Stimulated activated CD8-positive, alpha-beta memory T cell treated with anti-CD3 and anti-CD28 coated beads, Interleukin-4, amount 100 ng/mL, for 48 hours (primary cell): ENCODE measurements at places on chromosomes 2 and 18.
A peak's percentile ranks its signal among the peaks of the same experiment; 100 is the strongest.

DNA sequence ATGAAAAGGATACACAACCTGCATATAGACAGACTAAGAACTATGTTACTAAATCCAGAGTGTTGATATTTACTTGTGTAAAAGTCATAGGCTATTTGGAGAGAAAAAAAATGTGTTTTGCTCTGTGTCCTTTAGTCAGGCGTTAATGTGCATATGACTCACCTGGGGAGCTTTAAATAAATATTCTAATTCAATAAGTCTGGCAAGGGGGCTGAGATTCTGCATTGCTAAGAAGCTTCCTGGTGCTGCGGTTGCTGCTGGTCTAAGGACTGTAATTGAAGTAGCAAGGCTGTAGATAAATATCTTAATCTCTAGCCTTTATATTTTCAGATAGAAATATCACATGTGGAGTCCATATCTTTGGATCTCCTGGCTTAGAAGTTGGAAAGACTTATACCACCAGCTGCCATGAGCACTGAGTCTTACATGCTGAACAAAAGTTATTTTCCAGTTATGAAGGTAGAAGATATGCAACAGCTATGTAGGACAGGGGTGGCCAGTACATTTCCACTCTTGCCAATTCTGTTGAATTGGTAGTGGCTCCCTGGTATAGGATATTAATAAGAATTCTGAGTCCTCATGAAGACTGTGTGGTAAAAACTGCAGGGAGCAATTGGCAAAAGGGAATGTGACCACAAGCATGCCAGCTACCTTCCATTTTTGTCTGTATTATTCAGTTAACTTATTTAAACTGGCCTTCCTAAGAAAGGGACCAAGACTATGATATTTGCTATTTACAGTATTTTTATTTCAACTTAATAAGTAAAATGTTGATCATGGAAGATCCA lies 4.8 kb downstream of the SPAG16 start:
- DNase-seq, result no peak

- no peak for DNase-seq
These were observed 1.1 kb downstream of the ROCK2 start for GRCh38 chr2:11343368-11343649.

DNA sequence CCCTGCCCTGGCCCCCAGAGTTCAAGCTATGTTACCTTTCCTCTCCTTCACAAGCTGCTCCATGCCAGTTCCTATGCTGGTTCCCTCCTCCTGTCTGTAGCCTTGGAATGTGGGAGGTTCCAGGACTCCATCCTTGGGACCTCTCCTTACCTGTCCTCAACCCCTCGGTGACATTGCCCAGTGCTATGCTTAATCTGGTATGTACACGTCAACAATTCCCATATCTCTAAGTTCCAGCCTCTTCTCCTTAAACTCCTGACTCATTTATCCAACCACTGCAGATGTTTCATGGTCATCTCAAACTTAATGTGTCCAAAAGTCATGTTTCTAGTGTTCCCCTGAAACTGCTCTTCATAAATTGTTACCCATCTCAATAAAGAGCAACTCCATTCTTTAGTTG lies 160.8 kb downstream of the TNS1 start:
- DNase-seq, result no peak

DNA sequence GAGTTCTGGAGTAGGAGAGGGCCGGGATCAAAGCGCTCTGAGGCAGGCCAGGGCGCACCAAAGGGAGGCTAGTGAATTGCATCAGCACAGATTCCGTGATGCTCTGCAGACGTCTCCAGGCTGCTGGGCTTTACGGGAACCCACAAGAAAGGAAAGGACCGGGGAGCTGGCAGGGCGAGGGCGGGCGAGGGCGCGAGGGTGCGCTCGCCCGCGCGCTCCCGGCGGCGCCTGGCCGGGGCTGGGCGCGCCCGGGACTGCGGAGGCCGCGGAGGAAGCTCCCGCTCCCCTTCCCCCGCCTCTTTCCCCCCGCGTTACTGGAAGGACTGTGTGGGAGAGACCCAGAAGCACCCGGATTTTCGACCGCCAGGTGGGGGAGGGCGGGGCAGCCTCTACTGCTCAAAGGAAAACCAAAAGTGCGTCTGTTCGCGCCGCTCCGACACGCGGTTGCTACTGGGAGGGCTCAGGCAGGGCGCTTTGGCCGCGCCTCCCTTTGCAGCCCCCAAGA lies 2.4 kb upstream of the FOSL2 start:
- DNase-seq, result peak; percentile 97

GRCh38 chr2:224952936-224953657 lies 89.2 kb downstream of the DOCK10 start:
- DNase-seq, result no peak

DNA sequence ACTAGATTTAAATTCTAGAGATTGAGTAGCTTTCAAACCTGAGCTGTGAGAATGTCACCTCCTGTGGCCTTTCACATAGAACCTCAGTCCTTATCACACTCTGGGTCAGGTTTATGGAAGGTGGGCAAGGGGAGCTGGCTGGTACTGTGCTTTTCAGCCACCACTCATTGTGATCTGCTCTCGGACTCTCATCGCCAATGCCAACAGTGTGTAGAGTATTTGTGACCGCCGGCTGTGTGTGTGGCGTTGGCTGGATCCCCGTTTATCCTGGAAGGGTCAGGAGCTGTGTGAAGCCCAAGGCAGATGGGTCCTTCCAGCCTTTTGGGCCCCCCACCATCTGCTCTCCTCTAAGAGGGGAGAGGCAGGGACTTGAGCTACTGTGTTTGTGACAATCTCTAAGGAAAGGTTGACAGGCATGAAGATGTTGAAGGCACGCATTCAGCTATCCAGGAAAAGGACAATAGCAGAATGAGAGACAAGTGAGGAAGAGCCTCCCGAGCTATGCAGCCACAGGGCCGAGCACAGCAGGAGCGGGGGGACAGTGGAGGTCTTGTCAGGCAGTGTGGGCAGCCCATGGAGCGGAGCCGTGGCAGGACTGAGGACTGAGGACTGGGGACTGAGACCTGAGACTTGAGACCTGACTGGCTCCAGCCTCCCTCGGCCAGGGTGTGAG lies 107.1 kb upstream of the TPO start:
- DNase-seq, result no peak

- DNase-seq, result no peak
These were observed 361.2 kb upstream of the GALNT5 start for GRCh38 chr2:156896294-156896693.

DNA sequence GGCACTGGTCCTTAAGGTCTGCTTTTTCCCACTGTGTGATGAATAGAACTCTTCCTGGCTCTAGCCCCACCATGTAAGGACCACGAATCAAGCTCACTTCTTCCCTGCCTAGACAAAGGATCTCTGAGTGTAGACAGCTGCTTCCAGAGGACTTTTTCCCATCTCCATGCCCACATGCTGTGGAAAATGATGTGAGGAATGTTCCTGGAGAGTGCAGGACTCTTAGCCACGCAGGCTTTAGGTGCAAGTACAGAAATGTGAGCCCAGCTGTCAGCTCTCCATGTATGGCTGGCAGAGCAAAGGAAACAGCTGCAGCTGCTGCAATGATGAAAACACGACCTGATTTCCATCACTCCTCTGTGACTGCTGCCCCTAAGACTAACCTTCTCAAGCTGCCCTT lies 35.5 kb downstream of the NXPH2 start:
- no peak for DNase-seq

DNA sequence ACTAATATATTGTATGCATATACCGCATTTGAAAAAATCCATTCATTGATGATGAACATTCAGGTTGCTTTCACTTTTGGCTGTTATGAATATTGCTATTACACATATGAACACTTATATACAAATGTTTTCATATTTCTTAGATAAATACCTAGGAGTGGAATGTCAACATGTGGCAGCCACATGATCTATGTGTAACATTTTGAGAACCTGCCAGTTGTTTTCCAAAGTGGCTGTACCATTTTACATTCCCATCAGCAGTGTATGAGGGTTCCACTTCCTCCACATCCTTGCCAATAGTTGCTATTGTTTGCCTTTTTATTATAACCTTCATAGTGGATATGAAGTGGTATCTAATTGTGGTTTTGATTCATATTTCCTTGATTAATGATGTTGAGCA lies 40.5 kb downstream of the CCDC85A start:
- DNase-seq, result no peak

DNA sequence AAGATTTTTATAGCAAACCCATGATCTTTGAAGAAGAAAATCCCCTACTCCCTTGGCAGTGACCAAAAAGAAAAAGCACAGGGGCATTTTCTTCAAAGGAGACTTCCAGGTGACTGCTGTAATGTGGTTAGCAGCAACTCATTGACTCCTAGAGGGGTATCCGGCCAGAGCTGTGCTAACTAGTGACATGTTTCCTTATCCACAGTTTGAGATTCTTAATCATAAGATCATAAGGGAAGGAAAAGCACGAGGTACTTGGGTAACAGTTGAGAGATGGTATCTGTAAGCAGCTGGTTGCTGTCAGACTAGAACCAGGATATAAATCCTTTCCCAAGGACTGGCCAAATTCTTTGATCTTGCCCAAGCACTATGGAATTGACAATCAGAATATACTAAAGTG lies 124.7 kb downstream of the MREG start:
- DNase-seq, result no peak

DNA sequence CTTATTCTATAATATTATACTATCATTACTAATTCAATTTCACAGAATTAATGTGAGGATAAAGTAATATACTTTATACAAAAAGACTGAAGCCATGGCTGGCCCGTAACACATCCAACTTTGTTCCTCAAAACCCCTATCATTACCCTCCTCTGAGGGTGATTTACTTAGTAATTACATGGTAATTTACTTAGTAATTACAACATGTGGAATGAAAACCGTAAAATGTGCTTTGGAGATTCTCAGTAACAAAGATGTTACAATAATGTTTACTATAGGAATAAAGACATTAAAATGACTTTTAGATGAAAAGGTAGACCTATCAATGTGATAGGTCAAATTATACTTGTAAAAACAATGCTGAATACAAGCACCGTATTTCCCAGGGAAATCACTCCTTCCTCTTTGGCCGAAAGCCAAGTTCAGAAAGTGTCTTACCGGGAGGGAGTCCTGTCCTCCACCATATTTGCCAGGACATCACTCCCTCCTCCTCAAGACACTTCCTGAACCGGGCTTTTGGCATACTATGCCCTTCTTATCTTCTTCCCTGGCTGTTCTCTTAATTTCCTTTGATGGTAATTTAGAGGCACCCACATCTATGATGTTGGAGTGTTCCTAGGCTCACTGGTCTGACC lies 1047.8 kb downstream of the SOCS6 start:
- DNase-seq, result no peak

DNA sequence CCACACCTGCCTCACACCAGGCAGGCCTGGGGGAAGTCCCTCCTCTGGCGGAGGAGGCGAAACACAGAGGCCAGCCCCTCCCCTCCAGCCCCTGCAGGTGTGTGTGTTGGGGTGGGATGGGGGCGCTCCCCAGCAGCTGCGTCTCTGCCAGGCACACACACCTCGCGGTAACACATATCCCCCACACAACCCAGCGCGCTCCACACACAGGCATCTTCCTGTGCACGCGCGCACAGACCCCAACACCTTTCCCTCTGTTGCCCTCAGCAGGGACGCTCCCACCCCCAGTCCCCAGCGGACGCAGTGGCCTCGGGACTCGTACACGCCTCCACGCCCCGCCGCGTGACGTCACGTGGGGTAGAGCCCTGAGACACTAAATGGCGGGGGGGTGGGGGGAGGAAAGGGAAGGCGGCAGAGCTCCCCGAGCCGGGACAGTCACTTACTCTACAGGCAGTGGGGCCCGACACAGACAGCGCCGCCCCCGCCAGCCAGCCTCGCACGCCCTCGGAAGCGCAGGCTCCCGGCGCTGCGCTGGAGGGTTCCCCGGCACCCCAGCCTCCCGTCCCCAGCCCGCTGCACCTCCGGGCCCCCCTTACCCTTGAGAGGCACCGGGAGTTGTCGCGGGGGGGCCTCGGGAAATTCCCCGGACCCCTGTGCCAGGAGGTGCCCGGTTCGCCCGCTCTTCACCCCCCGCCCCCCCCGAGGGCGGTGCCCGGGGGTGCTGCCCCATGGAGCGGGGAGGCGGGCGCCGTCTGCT lies at the start of gene WNT10A:
TSS of gene WNT10A (plus strand) at position 751 of the 757 bp plus-strand sequence. CDS start 144 bp downstream, outside the sequence.
- peak; percentile 80 for DNase-seq

DNA sequence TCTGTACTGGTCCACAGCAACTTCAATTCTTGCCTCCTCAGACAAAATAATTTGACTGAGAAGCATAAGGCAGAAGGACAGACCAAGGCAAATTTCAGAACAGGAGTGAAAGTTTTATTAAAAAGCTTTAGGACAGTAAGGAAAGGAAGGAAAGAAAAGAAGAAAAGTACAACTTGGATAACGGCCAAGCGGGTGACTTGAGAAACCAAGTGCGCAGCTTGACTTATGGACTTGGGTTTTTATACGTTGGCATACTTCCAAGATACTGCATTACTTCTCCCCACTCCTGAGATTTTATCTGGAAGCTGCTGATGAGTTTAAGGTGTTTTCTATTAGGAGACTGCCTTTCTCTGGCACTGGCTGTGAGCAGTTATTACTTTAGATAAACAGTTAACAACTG lies 64.7 kb downstream of the CCDC178 start:
- DNase-seq, result no peak

GRCh38 chr2:28055325-28055970 lies 164.9 kb downstream of the BABAM2 start:
- DNase-seq, result no peak
